ENCODE measurements at places on chromosomes 6 and 20. TPM values are rescaled to one million over a fixed set of nuclear protein-coding genes. Genes with fewer than 3 reads are reported as not detected.

Gene HUS1B
- total RNA-seq: 0.16 TPM

Gene RAD21L1
- total RNA-seq: not detected

Gene MAK
- total RNA-seq: not detected

Gene HDGFL1
- total RNA-seq: not detected

Gene CFAP61
- total RNA-seq: 0.25 TPM

Gene ZBP1
- total RNA-seq: not detected

Gene CCNC
- total RNA-seq: 52.0 TPM

Gene ADGRF1
- 0.76 TPM for total RNA-seq

Gene PPP1R16B
- not detected for total RNA-seq

Gene TRIM40
- not detected for total RNA-seq

Gene CLVS2
- total RNA-seq: 0.16 TPM

Gene SYCP2L
- 0.38 TPM for total RNA-seq

Gene TPD52L1
- total RNA-seq: 64.5 TPM
